Activated CD8-positive, alpha-beta memory T cell treated with anti-CD3 and anti-CD28 coated beads for 48 hours (primary cell): ENCODE measurements at places on chromosomes 16 and 17.

GRCh38 chr16:11131706-11132105, 124.3 kb downstream of the SOCS1 start:
- DNase-seq, result no peak

DNA sequence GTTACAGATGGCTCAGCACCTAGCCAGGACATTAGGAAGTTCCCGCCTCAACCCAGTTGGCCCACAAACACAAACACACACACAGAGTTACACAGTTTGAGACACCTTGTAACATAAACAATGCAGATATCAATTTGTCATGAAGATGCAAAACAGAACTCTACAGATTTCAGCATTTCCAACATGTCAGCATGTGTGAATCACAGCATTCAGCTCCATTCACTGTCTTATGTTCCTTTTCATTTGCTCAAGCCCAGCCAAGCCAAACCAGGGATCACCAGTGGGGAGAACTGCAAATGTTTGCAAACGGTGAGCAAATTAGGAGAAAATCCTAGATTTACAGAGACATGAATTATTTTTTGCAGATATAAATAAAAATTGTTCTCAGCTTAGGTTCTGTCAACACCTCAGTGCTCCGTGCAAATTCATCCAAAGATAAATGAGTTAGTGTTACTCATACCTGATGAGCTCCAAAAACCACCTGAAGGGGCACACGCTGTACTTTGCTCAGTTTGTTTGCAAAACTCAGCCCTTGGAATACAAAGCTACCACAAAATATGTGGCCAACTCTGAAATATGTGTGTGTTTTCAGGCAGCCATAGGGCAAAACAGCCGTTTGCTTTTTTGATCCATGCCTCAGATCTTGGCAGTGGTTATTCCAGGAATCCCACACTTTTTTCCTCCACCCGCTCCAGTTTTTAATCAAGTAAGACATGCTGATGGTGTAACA, 16.3 kb upstream of the COX10 start:
- DNase-seq, result no peak

GRCh38 chr17:14038206-14038605, 31.1 kb upstream of the COX10 start:
- no peak for DNase-seq

DNA sequence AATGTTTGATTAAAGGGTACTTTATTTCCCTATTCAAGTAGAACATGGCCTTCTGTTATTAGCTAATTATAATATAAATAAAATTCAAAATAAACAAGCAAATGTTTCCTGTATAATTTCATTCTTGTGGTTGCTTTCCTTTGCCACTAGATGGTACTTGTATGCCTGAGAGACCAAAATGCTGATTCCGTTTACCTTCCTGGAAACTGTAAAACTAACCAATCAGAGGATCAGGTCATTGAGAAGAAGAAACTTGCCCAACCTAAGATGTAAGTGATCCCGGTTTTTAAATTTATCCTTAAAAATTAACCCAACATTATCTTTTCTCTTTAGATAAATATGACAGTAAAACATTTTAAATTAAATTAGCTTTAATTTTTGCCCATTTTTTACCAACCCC, 8.1 kb upstream of the ABCA5 start:
- DNase-seq, result no peak

DNA sequence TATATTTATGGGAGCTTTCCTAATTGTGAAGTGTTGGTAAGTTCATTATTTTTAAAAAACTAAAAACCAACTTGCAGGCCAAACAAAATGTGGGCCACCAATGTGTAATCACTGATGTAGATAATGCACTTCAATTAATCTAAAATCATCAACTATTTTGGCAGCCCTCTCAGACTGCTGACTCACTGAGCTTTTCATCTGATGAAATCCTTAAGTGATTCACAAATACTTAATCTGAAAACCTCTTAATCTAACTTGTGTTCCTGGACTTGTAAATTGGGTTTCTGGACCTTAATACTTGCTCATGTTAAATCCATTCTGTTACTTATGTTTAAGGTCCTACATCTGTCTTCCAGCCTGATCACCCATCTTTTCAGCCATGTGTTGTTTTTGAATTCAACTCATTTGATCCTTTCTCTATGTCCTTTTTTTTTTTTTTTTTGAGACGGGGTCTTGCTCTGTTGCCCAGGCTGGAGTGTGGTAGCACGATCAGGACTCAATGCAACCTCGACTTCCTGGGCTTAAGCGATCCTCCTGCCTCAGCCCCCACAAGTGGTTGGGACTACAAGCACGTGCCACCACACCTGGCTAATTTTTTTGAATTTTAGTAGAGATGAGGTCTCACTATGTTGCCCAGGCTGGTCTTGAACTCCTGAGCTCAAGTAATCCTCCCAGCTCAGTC, 39.0 kb downstream of the PRKCB start:
- no peak for DNase-seq

DNA sequence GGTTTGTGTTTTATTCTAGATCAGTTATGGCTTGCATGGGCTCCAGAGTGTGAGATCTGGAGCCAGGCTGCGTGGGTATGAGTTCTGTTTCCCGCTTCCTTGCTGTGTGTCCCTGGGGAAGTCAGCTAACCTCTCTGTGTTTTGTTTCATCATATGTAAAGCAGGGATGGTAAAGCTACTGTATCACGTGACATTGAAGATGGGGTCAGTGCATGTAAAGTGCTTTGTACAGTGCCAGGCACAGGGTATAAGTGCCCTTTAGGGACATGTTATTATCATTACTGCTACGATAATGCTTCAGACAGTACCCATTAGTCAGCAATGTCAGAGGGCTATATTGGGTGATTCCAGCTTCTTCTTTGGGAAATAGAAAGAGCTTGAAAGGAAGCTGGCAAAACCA, 186.2 kb downstream of the FOXL1 start:
- DNase-seq, result no peak

DNA sequence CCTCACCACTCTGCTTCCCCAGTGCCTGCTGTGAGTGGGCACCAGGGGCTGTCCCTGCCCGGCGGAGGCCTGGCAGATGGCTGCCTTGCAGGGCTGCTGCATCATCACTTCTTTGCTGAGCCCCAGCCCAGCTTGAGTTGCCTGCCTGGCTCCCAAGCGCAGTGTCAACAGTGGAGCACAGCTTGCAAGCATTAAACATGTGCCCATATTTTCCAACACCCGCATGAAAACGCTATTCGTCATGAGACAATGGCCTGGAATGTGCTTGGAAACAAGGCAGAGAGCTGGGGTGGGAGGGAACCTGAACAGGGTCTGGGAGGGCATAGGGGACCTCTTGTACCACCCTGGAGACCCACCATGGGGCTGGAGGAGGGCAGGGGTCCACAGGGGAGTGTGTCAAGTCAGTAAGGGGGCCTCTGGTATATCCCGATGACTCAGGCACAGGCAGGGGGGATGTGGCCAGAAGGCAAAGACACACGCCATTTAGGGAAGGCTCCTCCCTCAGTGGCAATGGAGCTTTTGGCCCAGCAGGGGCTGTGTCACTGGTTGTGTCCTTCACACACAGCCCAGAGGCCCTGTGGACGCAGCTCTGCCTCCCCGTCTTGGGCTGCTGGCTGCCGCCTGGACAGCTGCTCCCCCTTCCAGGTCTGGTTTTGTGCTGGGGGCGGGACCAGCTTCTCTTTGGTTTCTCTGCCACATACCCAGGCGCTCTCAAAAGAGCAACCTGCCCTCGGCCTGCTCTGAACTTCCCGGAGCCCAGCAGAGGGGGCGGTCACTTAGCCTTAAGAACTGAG, 17.4 kb upstream of the MTSS2 start:
- no peak for DNase-seq

- DNase-seq, result no peak
These were observed 22.4 kb downstream of the SOCS3 start for GRCh38 chr17:78337244-78338109.

DNA sequence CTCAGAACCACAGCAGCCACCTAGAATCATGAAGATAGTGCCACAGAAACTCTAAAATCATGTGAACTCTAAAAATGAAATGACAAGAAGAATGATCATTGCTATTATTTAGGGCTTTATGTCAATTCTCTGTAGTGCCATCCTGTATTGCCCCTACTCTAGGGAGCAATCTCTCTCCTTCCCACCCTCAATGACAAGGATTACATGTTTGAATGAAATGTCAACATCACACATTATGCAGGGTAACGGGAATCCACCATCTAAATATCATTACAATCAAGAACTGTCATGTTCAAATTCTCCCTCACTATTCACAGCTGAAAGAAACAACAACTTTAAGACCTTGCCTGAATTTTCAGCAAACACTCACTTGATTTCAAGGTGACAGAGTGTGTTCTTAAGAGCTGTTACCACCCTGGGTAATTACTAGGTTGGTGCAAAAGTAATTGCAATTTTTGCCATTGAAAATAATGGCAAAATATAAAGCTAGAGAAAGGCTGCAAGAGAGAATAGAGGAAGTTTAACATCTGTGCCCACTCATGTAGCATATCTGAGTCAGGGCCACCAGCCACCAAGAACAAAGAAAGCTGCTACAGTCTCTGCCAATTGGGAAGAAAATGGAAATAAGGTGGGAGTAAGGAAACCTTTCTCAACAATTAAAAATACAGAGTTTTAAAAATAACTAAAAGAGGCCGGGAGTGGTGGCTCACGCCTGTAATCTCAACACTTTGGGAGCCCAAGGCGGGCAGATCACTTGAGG, 112.8 kb upstream of the PSMD7 start:
- no peak for DNase-seq

DNA sequence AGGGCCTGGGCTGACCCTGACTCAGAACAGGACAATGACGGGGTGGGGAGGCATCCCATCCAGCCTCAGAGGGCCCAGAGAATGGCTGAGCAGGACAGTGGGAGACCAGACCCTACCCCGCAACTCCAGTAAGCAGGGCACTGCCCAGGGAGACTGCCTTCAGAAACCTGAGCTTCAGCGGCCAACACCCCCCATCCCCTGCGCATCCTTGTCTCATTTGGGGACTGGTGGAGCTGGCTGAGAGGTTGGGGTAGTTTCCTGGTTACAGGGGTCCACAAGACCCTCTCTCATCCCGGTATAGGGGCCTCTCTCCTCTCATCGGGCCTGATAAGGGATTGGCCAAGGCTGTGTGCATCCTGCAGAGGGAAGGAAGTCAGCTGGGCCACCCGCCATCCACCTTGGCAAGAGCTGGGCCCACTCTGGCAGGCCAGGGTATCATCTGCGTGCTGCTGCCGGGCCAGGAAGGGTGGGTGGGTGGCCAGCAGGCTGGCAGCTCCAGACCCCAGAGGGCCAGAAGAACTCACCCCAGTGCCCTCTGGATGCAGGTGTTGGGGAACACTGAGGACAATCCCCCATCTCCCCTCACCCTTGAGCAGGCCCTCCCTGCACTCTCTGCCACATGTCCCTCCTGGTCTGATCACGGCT, 229.1 kb downstream of the KATNIP start:
- DNase-seq, result no peak

DNA sequence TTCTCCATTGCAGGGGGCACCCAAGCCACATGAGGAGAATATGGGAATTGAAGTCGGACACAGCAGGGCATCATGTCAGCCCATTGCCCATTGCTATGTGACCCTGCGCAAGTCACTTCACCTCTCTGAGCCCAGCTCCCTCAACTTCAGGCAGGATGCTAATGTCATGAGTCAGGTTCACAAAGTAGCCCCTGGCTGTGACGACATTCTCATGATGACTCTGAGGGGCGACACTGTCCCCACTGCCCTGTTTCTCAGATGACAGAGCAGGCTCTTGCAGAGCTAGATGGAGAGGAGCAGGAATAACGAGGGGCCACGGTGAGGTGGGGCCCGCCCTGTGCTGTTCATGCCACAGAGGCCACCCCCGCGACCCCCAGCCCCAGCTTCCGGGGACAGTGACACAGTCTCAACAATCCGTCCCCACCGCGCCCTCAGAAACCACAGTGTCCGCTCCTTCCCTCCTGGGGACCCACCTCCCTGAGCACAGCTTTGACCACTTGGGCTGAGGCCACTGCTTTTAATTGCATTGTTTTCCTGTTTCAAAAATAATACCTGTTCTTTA, 13.2 kb upstream of the ZNF469 start:
- no peak for DNase-seq

DNA sequence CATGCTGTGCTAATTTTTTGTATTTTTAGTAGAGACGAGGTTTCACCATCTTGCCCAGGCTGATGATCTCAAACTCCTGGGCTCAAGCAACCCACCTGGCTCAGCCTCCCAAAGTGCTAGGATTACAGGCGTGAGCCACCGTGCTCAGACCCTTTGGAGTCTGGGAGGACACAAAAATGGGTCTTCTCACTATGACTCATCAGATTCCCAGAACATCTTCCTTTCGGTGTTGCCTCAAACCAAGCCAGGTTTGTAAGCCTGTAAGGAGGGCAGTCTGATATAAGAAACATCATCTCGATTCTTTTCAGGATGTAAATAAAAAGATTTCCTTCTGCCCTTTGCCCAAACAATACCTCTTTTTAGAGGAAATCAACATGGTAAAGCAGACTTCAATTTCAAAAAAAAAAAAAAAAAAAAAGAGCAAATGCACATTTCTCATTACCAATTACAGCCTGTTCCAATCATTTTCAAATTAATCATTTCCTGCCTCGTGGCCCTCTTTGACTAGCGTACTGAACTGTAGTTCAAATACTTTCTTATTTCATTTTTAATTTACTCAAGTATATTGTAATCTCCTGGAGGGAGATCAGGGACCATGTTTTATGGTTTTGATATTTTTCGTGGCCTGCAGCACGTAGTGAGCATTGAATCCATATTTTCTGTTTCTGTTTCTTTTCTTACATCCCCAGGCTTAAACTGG, 409.6 kb downstream of the GRIN2A start:
- no peak for DNase-seq

GRCh38 chr16:50526249-50526648, 21.9 kb upstream of the NKD1 start:
- no peak for DNase-seq

DNA sequence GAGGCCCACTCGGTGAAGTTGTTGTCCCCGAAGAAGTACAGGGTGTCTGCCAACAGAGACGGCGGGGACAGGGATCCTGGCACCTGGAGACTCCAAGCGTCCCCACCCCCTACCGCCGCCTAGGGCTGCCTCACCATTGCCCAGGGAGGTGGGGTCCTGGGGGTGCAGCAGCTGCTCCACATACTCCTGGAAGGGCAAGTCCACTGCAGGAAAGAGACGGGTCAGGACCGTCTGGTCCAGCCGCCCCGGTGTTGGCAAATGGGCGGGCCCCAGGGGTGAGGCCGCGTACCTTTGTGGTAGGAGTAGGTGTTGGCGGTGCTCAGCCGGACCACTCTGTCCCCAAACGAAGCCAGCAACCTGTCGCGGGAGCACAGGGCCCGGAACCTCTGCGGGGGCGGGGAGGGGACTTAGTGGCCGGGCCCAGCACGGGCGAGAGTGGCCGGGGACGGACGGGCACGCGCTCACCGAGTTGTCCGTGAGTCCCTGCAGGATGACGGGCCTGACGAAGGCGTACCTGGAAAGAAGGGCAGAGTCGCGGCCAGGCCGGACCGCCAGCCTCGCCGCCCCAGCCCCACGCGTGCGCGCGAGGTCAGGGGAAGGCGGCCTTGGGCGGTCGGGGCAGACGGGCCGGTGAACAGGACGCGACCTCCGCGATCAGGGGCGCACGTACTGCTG, 601 bp downstream of the JMJD8 start:
- DNase-seq, result no peak

DNA sequence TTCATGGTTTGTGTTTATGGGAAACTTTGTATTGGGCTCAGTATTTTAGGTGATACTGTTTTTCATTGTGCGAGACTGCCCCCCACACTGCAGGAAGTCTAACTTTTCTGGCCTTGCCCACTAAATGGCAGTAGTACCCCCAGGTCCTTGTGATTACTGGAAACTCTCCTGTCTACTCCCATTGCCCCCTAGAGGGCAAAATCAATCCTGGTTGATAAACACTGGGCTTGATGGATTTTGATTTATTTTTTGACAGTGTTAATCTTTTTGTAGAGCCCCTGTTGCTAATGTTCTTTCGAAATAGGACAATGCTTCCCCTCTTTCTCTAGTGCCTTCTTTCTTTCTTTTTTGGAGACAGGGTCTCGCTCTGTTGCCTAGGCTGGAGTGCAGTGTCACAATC, 15.5 kb downstream of the METTL9 start:
- DNase-seq, result no peak
